ENCODE measurements at places on chromosomes 2 and 18.

GRCh38 chr2:143030127-143030526, 99.1 kb upstream of the ARHGAP15 start:
- DNase-seq, result no peak

GRCh38 chr2:241974851-241975592, 105.5 kb downstream of the RTP5 start:
- DNase-seq, result no peak

GRCh38 chr2:168210895-168211570, 36.4 kb downstream of the STK39 start:
- DNase-seq, result no peak

DNA sequence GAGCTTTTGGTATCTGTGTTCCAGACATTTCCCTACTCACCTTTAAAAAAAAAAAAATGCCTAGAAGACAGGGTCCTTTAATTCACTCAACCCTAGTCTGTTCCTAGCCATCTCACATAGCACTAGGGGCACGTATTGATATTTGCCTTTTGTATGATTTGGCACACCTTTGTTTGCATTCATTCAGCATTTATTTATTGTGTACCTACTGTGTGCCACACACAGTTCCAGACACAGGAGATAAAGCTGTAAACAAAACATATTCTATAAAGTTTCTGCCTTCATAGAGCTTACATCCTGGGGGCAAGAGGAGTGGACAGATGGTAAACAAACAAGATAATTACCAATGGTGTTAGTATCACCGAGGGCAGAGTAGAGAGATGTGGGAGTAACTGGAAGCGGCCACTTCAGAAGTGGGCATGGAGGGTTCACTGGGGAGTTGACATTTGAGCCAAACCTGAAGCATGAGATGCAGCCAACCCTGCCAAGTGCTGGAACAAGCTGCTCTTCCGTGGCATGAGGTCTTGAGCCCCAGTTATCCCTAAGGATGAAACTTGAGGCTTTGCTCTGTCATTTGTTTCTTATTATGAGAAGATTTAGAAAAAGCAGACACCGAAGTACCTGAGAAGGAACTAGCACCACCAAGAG, 18.2 kb downstream of the MAPRE2 start:
- DNase-seq, result no peak

DNA sequence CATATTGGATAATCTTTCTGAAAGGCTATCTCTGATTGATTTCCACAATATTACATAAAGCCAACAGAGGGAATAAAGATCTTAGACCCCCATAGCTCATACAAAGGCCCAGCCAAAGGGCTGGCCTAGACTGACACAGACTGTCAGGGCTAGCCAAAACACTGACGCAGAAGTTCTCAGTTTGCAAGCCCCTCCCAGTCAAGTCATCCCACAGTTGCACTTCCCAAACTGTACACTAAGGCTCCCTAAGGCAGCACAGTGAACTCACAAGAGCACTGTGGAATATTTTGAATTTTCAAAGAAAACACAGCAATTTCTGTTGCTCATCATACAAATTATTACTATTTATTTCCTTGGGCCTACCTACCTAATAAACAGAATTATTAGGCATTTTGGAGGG, 244.9 kb downstream of the SP3 start:
- DNase-seq, result no peak

- DNase-seq, result no peak
Measured at GRCh38 chr2:6384341-6384740, 481.4 kb downstream of the CMPK2 start.

DNA sequence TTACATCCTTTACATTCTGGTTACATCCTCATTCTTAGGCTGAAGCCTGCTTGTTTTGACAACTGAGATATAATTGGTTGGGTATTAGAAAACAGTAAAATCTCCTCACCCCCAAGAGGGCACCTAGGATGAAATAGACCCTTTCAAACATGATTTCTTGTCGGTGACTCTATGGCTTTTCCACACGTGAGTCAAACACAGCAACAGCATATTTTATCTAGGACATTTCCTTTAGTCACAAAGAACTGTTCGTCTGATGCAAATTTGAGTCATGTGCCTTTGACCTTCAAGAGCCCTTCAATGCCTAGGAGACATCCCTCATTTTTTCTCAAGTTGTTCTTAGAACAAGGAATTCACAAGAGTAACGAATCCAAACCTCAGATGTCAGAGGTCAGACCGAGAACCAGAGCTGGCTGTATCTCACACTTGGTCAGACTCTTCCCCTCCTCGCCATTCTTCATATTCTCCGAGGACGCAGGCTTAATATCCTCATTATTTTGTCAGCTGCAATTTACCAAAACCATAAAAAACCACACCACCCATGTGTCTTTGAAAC, 60.5 kb upstream of the ALKAL2 start:
- DNase-seq, result no peak

DNA sequence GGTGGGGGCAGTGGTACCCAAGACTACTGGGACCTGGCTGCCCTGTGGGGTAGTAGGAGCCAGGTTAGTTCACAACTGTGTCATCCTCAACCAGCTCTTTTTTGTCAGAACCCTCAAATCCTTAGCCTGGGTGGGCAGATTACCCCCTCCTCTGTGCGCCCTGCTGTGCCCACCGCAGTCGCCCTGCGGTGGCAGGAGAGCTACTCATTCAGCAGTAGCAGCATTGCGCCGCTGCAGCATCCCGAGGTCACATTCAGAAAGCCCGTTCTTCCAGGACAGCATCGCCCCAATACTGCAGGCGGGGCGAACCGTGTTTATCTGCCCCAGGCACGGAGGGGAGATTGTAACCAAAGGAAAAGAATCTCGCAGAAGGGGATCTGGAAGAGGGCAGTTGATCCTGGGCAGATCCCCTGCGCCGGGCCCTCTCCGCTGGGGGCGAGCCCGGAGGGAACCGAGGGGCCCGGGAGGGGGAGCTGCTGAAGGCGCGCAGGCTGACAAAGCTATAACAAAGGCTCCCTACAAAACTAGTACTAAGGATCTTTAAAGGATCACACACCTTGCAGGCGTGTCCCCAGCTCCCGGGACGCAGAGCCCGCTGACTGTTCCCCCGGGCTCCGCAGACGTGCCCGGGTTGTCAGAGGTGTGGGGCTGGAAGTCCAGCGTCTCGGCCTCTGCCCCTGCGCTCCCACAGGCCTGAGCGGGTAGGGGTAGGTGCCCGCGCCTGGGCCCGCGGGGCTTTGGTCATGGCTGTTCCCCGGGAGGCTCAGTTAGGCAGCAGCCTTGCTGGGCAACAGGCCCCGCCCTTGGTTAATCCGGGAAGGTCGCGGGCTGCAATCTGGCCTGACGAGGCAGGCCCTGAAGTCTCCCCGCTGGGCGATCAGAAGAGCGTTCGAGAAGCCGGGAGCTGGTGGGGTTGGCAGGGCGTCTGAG, 13.2 kb downstream of the POU3F3 start:
- no peak for DNase-seq

DNA sequence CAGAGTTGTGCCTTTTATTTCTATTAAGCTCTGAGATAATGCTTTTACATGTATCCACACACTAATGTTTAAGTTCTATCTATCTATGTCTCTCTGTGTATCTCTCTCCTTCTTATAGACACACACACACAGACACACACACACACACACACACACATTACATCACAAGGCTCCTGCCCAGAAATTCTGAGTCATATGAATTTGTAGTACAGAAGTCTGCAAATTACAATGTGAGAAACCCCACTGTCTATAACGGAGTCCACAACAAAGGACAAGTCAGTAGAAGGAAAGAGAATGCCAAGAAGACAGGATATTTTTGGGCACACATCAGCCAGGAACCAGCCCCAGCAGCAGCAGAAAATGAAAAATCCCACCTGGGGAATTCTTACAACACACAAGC, 142.4 kb downstream of the EN1 start:
- DNase-seq, result no peak

- DNase-seq, result no peak
Measured at GRCh38 chr2:236717729-236718128, 148.1 kb downstream of the ACKR3 start.

DNA sequence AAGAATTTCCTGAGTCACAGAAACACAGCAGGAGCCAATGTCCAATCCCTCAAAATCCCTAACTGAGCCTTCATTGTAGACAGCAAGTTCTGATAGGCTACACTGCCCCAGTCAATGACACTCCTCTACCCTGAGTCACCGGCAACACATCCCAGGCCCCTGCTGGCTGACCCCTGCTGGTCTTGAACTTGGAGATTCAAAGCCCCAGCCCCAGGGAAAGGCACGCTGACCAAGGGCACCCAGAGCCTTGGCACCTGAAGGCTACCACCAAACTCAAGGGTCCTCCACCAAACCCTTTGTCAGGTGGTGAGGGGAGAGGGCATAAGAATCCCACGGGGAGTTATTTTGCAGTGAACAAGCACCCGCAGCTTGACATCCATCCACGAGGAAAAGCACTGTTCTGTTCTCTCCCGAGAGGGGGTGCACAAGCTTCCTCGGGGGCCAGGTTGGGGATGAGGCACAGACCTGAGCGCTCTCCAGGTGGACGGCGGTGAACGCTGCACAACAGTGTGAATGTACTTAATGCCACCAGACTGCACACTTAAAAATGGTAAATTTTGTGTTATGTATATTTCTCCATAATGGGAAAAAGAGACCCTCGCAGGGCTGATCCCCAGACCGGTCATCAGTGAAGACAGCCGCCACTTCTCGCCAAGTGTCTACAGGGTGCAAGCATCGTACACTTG, 46.9 kb downstream of the TFCP2L1 start:
- no peak for DNase-seq

GRCh38 chr18:34718610-34719009, 8.5 kb downstream of the DTNA start:
- no peak for DNase-seq

GRCh38 chr2:133885847-133886246, 317.6 kb upstream of the NCKAP5 start:
- no peak for DNase-seq

- no peak for DNase-seq
Measured at GRCh38 chr18:21904856-21905255, 164.3 kb downstream of the MIB1 start.

- DNase-seq, result peak; percentile 36
Measured at GRCh38 chr18:830315-830901, 18.4 kb upstream of the YES1 start.

DNA sequence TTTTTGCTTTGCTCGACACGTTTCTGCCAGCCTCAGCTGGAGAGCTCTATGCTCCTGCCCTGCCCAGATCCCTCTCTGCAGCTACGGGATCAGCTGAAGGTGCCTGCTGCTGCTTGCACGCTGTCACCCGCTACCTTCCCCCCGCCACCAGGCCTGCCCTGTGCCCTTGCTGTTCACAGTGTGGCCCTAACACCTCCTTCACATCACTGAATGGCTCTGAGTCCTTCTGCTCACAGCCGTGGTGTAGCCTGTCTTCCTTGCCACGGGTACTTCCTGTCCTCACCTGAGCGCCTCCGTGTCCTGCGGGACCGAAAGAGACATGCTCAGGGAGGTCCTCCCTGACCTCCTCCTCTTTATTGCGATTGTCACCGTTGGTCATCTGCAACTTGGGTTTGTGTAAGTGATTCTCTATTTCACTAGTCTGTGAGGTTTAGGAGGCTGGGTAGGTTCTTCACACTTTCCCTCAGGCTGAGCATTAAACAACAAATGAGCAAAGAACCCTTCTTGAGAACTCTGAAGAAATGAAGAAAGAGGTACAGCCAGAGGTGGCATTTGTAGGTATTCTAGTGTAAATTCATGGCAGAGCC, 127.5 kb downstream of the NCK2 start:
- no peak for DNase-seq

DNA sequence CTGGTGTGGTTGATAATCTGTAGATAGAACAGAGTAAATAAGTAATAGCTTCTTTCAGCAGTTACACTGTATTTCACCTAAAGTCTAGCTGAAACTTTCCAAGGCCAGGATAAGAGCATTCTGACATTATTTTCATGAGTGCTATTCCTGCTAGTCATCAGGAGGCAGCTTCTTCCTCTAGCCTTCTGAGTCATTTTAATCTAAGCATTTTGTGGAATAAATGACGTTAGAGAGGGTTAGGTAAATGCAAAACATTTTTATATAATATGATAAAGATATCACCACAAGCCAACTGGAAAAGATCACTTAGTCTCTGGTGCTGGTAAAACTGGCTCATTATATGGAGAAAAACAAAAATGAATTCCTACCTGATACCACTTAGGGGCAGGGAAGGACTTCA, 138.5 kb downstream of the MEP1B start:
- no peak for DNase-seq

- DNase-seq, result peak; percentile 79
Measured at GRCh38 chr18:26549263-26550094, 1.1 kb upstream of the KCTD1 start.

DNA sequence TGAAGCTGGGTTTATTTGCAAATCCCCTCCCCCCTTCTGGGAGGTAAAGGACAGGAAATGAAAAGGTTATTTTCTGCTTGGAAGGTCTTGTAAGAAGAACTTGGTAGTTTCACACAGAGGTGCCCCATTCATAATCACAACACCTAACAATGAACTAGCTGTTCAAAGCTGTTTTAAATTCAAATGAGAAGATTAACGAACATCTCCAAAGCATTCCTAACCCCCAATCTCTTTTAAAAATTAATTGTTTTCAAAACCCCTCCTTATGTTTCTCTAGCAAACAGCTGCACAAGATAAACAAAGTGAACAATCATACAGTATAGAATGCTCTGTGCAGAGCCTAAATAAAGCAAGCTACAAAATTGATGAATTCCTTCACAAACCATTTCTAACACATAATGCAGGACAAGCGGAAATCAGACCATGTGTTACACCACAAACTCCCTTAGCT, 271.4 kb downstream of the SATB2 start:
- no peak for DNase-seq

- no peak for DNase-seq
Measured at GRCh38 chr18:32317651-32318050, 127.8 kb downstream of the MEP1B start.

DNA sequence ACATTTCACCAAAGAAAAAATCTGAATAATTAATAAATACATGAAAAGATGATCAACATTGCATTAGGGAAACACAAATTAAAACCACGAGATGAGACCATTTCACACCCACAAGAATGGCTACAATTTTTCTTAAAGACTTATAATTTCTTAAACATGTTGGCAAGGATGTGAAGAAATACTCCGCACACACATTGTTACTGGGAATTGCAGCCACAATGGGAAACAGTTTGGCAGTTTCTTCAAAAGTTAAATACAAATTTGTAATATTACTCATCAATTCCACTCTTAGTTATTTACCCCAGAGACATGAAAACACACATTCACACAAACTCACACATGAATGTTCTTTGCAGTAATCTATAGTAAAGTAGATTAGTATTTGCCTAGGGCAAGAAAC, 363.3 kb upstream of the SMIM21 start:
- no peak for DNase-seq

- DNase-seq, result no peak
Measured at GRCh38 chr2:67145851-67146250, 251.3 kb upstream of the ETAA1 start.

GRCh38 chr2:232873292-232873908, 3.3 kb downstream of the SNORC start:
- DNase-seq, result no peak

DNA sequence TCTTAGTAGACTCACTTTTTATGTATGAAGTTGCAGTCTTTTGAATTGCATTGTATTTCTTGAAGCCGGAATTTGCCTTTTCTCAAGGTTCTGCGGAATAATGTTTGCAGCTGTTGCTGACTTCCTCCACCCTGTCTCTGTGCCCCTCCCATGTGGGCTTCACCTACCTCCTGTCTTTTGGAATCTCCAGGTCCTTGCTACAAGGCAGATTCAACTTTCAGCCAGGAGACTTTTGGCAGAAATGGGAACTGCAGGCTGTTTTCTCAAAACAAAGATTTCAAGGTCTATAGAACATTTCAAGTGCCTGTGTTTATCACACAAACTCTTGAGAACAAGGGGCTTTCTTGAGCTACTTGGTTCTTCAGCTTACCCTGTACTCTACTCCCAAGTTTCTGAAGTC, 25.6 kb downstream of the ZNF236 start:
- no peak for DNase-seq

Measured in type B pancreatic cell (in vitro differentiated cells).